ENCODE measurements at places on chromosomes 7 and 10.

- no peak for DNase-seq
Observed at GRCh38 chr10:6173203-6173602, 29.5 kb upstream of the PFKFB3 start.

DNA sequence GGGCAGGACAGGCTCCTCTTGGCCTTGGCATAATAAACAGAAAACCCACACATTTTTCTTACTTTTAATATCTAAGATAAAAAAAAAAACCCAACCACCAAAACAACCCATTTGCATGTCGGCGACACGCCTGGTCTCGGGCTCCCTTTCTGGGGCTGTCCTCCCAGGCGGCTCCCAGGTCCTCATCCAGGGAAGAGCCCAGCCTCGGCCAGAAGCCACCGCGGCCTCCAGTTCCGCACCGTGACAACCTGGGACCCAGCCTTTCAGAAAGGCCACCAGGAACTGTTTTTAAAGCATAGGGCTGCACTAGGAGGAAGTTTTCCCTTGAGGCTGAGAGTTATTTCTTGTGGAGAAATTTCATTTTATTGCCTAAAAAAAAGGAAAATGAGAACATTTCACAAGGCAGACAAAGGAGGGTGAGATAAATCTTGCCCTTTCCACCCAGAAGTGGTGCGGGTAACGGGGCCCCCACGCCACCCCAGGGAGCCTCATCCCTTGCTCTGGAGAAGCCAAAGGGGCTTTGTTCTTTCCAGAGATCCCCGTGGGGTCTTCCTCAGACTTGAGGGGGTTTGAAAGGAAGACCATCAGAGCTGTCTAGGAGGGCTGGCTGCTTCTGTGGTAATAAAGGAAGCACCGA, 39.2 kb upstream of the MKRN1 start:
- DNase-seq = no peak

- DNase-seq = no peak
Observed at GRCh38 chr10:21379143-21379542, 146.3 kb downstream of the SKIDA1 start.

DNA sequence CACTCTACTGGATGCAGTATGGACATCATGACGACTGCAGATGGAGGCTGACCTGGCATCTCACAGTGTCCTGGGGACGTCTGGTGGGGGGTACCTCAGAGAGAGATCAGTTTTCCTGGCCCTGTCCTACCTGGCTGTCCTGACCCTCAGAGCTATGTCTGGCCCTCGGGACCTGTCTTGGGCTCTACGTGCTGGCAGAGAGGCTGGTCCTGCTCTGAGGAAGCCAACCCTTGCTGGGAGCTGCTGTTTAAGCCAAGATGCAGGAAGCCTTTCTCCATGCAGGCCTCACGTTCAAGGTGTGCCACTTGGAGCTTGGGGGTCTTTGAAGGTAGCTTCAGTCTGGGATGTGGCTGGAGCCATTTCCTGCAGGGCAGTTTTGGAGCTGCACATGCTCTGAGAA, 42.1 kb upstream of the CXCL12 start:
- DNase-seq = no peak

GRCh38 chr10:130686689-130687300, 550.6 kb downstream of the GLRX3 start:
- DNase-seq = no peak

DNA sequence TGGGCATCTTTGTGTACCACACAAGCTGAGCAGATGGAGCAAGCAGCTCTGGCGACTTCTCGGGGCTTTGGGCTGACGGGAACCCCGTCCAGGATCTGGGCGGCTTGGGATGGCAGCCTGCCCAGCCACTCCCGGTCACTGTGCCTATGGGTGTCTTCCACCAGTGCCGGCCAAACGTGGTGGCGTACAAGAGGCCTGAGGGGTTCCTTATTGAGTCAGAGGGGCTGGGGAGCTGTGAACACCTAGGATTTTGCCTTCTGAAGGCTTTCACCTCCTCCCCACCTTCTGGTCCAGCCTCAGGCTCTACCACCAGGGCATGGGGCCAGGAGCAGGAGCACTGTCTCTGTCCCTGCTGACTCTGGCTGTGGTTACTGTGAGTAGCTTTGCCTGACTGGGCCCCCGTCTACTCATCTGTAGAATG, 71.8 kb upstream of the PPIF start:
- DNase-seq = no peak

DNA sequence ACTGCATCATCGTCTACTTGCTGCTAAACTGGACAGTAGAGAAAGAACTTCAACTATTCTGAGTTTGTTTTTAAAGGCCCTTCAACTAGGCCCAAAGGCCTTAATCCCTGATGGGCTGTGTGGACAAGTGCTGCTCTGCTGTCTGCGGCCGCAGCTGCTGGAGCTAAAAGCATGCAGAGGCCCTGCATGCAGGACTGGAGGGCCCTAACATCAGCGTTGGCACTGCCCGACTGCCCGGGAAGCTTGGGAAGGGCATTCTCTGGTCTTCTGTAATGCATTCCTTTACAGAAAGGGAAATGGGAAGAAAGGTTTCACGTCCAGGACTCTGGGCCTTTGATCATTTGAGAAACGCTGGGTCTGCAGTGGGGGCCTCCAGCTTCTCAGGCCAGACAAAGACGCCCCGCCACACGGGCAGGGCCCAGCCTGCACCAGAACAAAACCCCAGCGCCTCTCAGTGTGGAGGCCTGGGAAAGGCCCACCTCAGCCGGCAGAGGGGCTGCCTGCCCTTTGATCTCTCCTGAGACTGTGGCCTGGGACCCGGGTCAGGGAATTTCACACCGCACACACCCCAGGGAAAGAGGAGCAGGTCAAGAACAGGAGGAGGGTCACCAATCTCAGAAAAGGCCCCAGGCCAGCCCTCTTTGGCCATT, 229.3 kb downstream of the DNAJB6 start:
- no peak for DNase-seq

DNA sequence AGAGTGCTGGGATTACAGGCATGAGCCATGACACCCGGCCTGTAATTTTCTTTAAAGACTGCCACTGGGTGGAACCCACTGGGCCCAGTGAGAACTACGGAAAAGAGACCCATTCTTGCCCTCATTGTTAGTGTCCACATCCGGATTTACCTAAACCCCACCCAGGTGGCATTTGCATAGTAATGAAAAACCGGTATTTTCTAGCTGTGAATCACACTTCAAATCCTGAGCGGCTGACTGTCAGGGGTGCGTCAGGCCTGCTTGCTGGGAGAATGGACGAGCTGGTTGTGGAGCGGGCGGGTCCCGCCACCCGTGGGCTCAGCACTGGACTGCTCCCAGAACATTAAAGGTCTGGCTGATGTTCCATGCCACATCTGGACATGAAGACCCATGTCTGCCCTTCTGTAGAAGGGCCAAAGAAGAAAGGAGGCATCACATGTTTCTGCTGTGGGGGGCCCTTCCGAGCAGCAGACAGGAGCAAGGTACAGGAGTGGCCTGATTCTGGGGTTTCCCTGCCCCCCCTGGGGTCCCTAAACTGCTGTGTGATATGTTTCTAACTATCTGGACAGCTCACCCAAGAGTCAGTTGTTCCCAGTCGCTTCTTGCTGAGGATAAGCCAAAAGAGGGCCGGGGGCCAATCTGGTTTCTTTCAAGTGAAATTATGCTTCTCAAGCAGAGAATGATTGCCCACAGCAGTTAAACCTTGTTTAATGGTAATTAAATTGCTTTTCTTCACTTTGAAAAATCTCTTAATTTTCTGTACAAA, 46.4 kb downstream of the KIAA1217 start:
- DNase-seq = no peak

DNA sequence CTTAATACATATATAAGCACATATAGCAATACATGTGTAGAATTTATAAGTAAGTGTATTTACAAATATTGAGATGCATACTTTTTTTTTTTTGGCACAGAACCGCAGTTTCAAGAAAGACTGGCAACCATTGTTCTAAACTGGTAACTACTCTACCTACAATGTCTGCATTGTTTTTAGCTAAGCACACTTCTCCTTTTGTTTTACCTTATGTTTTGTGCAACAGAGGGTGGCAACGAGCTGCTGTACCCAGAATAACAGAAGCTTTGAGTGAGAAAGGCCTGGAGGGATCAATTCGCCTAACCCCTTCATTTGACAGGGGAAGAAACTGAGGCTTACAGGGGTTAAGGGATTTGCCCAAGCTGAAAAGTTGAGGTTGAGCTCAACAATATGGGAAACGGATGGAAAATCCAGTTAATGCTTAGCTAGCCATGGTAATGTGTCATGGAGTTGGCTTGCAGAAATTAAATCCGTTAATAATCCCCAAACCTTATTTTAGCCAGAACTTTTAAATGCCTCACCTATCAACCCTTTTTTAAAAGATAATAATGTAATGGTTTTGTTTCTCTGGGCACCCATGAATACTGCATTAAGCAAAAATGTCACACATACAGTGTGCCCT, 25.5 kb downstream of the FZD1 start:
- peak; percentile 27 for DNase-seq

DNA sequence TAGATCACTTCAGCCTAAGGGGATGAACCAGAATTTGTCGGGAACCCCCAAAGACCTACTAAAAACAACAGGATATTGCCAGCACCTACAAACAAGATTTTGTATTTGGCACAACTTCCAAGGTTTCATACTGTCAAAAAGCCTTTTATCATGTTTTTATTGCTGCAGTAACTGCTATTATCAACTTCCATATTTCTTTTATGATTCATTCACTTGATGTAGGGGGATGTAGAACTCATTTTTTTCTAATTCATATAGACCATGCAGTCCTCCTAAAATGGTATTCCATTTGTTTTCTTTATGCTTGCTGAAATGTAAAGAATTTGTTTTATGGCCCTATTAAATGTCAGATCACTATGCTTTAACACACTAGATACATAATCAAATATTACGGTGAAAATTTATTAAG, 30.0 kb upstream of the WNT16 start:
- no peak for DNase-seq

- DNase-seq = no peak
Observed at GRCh38 chr7:7434329-7434728, 101.3 kb downstream of the COL28A1 start.

GRCh38 chr7:27520815-27521790, 141.6 kb downstream of the HIBADH start:
- no peak for DNase-seq

DNA sequence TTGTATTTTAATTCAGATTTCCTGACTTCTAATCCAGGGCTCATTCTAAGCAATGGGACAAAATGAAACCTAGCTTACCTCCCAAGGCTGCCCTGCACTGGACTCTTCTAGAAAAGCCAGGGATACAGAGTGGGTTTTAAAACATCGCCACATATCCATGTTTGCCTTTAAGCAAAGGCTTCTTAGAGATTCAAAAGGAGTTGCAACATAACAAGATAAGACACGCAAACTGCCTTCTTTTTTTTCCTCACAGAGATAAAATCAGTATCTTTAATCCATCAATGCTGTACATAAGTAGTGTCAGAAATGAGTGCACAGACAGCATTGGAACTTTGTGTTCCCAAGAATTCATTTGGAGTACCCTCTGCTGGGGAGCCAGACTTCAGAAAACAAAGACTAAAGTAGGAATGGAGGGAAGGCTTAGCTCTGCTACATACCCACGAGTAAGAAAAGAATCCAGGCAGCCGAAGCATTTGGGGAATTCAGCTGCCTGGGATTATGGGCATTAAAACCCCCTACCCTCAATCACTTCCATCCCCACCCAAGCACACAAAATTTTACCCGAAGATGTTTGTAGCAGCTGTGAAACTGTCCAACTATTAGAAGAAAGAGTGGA, 427.8 kb downstream of the ARL4A start:
- no peak for DNase-seq

DNA sequence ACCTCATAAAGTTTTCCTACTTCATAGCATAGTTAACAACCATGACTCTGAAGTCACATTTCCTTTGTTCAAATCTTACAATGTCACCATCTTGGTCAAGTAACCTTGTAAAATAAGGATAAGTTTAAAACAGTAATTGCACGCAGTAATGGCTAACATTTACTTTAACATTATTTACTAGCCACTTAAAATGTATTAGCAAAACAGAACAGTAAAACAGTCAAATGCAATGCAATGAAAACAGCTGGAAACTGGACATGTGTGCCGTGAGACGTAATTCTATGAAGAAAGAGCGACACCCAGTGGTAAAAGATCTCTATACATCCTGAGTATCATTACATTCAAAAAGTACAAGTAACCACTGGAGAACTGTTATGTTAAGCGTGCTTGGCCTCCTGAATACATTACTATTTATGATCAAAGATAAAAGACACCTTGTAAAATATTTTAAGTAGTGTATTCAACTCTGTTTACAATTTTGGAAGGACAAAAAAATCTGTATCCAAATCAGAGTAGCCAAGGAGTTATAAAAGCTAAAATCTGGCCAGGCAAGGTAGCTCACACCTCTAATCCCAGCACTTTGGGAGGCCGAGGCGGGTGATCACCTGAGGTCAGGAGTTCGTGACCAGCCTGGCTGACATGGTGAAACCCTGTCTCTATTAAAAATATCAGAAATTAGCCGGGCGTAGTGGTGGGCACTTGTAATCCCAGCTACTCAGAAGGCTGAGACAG, 27.2 kb downstream of the ATE1 start:
- DNase-seq = no peak

DNA sequence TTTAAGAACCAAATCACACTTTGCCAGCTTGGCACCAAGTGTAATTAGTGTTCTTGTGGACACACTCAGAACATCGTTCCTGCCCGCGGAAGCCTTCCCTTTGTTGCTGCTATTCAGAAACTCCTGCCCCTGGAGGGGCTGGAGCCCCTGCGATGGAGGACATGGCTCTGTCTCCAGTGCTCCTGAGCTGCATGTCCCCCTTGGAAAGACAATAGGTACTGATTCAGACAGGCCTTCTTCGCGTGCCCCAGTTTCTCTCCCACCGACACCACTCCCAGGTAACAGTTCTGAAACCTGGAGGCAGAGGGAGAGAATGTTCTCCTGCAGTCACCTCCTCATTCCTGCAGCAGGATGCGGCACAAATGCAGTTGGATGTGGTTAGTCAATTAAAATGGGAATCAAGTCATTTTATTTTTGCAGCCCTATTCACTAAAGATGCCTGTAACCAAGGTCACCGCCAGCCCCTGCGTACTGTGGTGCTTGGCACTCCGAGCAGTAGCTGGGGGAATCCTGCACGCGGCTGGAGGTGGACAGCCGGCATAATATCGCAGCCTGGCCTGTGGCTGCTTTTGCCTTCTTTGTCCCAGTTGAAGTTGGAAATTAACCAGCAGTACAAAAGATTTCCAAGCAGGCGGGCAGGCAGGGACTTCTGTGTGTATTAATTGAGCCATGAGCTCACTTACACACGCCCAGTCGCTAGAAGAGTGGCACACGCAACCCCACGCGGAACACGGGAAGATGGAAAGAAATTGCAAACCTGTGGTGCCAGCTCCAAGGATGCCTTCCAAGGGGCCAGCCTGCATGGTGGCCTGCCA, 205.7 kb downstream of the EBF3 start:
- no peak for DNase-seq

- peak; percentile 29 for DNase-seq
Observed at GRCh38 chr7:27784399-27785053, 44.6 kb downstream of the TAX1BP1 start.

DNA sequence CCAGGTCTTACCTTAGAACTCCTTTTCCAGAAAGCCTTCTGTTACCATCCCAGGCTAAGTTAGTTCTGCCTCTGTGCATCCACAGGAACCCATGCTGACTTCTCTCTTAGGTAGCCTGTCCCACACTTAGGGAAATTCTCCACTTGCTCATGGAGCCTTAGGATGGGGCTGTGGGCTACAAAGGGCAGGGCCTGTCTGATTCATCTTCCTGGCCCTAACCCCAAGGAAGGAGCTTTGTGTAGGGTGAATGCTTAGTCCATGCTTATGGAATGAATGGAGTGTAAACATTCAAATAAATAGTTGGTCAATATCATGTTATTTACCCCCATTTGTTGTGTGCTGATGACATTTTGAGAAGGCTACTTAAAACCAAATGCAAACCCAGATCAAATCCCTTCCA, 54.7 kb downstream of the EMX2 start:
- DNase-seq = no peak

- DNase-seq = no peak
Observed at GRCh38 chr7:4835398-4836205, 26.2 kb downstream of the PAPOLB start.
